ENCODE measurements at places on chromosomes 3 and 15.
A peak's percentile ranks its signal among the peaks of the same experiment; 100 is the strongest.

- DNase-seq: no peak
Observed at GRCh38 chr3:46239301-46239938, 2.8 kb upstream of the CCR3 start.

GRCh38 chr3:71129611-71130431 is 453.7 kb downstream of the FOXP1 start:
- DNase-seq: peak; percentile 51

GRCh38 chr15:64763874-64764273 is 11.5 kb downstream of the RBPMS2 start:
- DNase-seq: no peak

GRCh38 chr3:133360476-133360875 is 39.4 kb upstream of the BFSP2 start:
- DNase-seq: no peak

GRCh38 chr15:91258415-91258759 is 158.3 kb downstream of the SV2B start:
- DNase-seq: no peak

DNA sequence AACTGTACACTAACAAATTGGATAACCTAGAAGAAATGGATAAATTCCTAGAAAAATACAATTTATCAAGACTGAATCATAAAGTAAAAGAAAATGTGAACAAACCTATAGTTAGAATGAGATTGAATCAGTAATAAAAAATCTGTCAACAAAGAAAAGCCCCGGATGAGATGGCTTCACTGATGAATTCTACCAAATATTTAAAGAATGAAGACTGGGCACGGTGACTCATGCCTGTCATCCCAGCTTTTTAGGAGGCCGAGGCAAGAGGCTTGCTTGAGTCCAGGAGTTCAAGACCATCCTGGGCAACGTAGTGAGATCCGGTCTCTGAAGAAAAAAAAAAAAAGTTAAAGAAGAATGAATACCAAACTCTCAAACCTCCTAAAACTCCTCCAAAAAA is 17.7 kb upstream of the AP4E1 start:
- no peak for DNase-seq

DNA sequence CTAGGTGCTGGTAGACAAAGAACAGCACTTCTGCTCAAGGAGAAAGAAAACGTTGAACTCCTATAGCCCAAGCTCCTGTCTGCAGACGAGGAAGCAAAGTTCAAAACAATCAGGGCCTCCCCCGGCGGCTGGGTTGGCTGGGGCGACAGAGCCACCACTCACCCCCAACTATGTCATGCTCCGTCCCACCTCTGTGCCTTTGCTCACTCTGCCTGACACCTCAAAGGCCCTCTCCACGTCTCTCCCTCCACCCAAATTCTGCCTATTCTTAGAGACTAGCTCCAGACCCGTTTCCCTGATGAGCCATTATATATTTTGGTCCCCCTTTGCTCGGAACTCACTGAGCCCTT is 304.3 kb downstream of the TLE3 start:
- DNase-seq: no peak

DNA sequence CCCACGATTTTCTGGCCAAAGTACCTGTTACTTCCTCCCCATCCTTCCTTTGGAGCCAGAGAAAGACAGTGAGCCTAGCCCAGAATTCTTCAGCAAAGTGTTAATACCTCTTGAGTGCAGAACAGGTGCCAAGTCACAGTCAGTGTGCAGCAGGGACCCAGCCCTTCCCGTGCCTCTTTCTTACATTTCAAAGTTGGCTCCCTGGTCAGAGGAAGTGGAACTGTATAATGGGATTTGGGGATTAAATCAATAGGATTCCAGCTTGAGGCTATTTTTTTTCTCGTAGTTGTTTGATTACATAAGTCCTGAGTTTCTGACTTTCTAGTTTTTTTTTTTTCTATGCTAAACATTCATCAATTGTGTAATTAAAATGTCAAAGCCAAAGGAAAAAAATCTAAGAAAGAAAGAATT is 52.6 kb upstream of the ABHD10 start:
- no peak for DNase-seq

DNA sequence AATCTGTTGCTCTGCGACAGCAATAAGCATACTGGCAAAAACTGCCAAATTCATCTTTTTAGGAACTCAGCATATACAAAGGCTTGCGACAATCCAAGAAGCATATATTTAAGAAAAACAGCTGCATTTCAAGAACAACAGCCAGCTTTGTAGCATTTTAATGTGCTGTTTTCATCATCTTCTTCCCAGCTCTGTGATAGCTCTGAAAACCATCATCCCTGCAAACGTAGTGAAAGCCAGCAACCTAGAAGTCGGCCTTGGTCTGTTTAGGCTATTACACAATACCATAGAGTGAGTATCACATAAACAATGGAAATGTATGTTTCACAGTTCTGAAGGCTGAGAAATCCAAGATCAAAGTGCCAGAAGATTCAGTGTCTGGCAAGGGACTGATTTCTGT is 187.5 kb downstream of the NAALADL2 start:
- DNase-seq: no peak

- no peak for DNase-seq
Observed at GRCh38 chr3:170144437-170144843, 37.1 kb downstream of the PHC3 start.

DNA sequence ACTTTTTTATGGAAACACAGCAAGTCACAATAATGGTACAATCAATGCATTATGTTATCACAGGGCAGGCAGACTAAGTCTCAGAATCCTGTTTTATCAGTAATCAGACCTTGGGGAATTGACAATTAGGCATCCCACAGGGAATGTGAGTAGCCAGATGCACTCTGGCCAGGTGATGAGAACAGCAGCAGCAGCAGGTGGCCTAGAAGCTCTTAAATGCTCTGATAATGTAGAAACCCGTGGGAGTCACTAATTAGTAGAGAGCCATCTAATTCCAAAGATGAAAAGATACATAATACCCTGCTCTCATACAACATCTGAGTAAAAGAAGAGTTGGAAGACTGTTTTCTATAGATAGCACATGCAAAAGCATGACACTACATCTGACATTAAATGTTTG is 12.6 kb downstream of the CEP152 start:
- DNase-seq: no peak

- no peak for DNase-seq
Observed at GRCh38 chr15:98673133-98673532, 24.8 kb downstream of the IGF1R start.

- DNase-seq: no peak
Observed at GRCh38 chr3:157816896-157817295, 289.3 kb downstream of the SHOX2 start.

GRCh38 chr3:52090933-52091468 is 34.6 kb upstream of the DUSP7 start:
- DNase-seq: peak; percentile 34

GRCh38 chr3:180657094-180657493 is 22.2 kb downstream of the CCDC39 start:
- DNase-seq: no peak

- DNase-seq: no peak
Observed at GRCh38 chr3:183272142-183272541, 19.1 kb downstream of the B3GNT5 start.

- DNase-seq: peak; percentile 8
Observed at GRCh38 chr3:126146034-126146433, 34.4 kb downstream of the ALDH1L1 start.

GRCh38 chr15:38862099-38862498 is 297.5 kb upstream of the RASGRP1 start:
- DNase-seq: no peak

GRCh38 chr3:77134769-77135168 is 94.9 kb downstream of the ROBO2 start:
- no peak for DNase-seq

GRCh38 chr3:196700801-196701200 is 11.2 kb downstream of the CEP19 start:
- no peak for DNase-seq

GRCh38 chr3:71064956-71065763 is 518.4 kb downstream of the FOXP1 start:
- peak; percentile 77 for DNase-seq

DNA sequence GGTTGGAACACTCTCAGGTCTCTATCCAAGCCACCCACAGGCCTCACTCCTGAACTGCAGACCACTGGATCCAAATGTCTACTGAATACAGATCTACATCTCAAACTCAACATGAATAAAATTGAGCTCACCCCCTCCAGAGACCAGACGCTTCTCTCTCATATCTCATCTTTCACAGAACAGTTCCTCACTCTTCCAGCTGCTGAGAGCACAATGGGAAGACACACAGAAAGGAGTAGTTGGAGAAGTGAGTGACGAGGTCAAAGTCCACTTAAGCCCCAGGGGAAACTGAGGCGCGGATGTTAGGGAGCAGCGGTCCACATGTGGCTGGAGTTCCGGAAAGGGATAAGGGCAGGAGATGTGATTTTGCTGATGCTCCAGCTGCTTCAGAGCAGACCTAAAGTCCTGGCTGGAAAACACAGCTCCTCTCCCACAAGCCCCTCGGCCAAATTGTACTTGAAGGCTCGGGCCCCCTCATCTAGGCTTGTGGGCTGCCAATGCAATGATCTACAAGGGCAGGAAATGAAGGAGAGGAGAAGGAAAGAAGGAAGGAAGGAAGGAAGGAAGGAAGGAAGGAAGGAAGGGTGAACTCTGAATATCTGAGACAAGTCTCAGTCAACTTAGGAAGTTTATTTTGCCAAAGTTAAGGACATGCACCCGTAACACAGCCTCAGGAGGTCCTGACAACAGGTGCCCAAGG is 211.2 kb upstream of the TLE3 start:
- no peak for DNase-seq
